NCI-H187 treated with DMSO at 0.1 percent for 48 hours (cell line): ENCODE measurements at places on chromosomes 13 and 19.
A peak's percentile ranks its signal among the peaks of the same experiment; 100 is the strongest.

GRCh38 chr13:46229251-46229650, 17.5 kb downstream of the LRRC63 start:
- DNase-seq, result no peak

- DNase-seq, result no peak
Observed at GRCh38 chr19:29337029-29337428, 124.1 kb upstream of the UQCRFS1 start.

GRCh38 chr13:37109051-37109678, 3.7 kb upstream of the CSNK1A1L start:
- DNase-seq, result no peak

- no peak for DNase-seq
Observed at GRCh38 chr19:6354098-6354674, 7.1 kb upstream of the CLPP start.

- peak; percentile 94 for DNase-seq
Observed at GRCh38 chr19:46697204-46697960, 19.5 kb downstream of the PRKD2 start.

DNA sequence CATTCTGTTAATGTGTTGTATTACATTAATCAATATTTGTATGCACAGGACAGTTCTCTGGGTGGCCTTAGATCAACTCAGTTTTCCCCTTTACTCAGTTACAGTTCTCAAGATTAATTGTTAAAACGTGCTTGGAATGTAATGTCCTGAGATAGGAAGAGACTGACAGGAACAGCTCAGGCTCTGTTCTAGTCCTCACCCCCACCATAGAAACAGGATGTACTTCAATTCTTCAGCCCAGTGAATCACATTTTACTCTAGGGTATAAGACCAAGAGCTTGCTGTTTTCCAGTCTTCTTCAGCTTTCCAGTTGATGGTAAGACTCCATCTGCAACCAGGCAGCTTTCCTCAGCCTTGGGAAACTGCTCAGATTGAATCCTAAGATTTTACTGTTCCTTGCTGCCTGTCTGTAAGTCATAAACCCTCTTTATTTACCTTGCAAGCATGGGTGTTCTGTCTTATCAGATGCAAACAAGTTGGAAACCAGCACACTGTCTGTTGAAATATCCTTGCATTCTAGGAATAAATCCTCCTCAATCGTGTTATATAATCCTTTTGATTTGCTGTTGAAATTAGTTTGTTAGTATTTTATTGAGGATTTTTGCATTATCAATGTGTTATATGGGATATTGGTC, 836.9 kb upstream of the PCDH9 start:
- no peak for DNase-seq

- no peak for DNase-seq
Observed at GRCh38 chr19:2629491-2630351, 72.8 kb downstream of the GNG7 start.

GRCh38 chr13:64633948-64634347, 2596.2 kb downstream of the PCDH9 start:
- DNase-seq, result no peak

- no peak for DNase-seq
Observed at GRCh38 chr13:85492283-85492682, 306.9 kb downstream of the SLITRK6 start.

DNA sequence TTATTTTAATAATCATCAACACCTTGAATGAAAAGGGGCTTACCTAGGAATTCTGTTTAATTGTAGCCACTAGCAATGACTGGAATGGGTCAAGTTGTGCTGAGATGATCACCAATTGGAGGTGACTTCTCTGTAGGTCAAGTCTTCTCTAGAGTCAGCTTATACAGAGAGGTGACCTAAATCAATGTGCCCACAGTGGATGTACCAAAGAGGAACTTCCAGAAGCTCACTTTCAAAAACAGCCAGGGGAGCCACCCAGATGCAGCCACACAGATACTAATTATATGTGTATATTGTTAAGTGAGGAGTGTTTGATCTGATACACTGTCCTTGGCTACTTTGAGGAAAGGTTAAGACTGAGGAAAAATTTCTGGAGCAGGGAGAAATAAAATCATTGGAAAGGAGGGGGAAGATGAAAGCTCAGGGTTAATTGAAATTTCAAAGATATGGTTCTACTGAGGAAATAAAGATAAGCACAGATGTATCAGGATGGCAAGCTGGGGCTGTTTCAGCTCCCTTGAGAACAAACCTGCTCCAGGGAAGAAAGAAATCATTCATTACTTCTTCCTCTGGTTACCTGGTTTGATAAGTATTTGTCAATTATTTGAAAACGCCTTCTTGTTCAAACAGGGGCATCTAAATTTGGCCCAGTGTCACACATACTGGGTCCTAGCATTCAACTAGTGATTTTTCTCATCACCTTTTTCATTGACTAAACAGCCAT, 5.1 kb downstream of the GPR183 start:
- DNase-seq, result no peak

GRCh38 chr19:11984986-11985385, 20.1 kb downstream of the ZNF763 start:
- DNase-seq, result no peak

DNA sequence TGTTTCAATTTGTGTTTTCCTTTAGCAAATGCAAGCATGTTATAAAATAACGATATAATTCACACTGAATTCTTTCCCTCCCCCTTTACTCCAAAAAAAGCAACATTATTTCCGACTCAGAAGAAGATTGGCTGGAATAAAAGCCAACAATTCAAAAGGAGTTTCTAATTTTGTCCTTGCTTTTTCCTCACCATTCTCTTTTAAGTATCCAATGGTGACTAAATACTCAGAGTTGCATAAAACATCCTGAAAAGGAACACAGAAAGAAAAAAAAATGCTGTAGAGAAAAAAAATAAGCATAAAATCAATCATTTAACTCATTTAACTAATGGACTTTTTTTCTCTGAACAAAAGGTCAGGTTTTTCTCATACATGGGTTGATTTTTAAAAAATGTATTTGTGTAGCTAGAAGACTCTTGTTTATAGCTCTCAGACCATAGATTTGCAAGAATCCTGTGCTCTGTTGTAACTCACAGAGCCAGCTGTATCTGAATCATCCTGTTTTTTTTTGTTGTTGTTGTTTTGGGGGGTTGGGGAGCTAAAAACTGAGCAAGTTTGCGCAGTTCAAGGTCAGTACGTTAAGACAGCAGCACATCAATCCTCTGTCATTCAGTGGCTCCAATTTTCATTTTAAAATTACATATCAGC, 108.1 kb downstream of the PCDH17 start:
- DNase-seq, result no peak

DNA sequence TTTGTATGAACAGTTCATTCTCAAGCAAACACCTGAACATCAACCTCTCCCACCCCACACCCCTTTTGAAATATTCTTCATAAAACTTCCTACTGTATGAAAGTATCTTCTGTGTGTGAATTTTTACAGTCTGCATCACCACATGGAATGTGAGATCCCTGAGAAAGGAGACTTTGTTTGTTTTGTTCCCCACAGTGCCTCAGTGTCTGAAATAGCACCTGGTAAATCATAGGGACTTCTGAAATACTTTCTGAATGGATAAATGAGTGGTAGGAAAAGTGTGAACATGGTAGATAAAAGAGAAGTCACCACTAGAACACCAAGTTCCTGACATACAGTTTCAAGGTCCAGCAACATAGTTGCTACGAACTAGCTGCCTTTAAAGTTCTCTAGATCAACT, 1071.2 kb downstream of the EFNB2 start:
- no peak for DNase-seq

DNA sequence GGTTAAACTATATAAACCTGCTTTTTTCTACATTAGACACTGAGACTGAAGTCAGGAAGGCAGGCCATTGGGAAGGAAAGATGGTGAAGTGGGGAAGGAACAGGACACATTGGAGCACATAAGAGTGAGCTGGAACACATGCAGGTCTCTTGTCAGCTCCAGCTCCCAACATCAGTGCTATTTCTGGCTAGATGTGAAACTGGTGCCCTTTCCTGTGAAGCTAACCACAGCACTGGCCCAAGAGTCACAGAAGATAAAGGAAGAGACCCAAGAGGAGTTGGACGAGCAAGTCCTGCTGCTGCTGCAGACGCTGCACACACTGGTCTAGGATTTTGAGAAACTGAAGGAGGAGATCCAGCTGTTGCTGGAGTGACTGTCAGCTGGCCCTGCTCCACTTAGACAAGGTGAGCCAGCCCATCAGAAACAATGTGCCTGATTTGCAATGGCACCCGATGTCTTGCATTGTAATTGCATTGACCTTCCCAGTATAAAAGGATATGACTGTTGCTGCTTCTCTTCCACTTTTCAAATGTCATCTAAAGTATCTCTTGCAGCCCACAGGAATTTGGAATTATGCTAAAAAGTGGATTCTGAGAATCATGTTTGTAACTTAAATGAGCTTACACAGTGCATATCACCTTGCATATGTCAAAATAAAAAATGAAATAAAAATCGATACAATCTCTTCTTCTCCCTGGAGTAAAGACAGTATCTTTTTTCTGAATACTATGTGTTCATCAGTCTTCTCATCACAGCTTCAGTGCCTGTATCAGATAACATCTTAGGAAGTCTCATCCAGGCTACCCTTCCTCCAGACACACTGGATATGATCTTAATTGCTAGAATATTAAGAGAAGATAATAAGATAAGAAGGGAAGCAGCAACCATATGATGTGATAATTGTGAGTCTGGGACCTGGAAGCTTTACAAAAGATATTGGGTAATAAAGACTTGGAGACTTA, 230.7 kb upstream of the SPRY2 start:
- DNase-seq, result no peak

GRCh38 chr13:110824702-110825300, 90.1 kb downstream of the ANKRD10 start:
- DNase-seq, result no peak

- no peak for DNase-seq
Observed at GRCh38 chr13:22243469-22244163, 572.7 kb downstream of the FGF9 start.

GRCh38 chr19:41321600-41322270, 11.8 kb downstream of the CCDC97 start:
- no peak for DNase-seq

DNA sequence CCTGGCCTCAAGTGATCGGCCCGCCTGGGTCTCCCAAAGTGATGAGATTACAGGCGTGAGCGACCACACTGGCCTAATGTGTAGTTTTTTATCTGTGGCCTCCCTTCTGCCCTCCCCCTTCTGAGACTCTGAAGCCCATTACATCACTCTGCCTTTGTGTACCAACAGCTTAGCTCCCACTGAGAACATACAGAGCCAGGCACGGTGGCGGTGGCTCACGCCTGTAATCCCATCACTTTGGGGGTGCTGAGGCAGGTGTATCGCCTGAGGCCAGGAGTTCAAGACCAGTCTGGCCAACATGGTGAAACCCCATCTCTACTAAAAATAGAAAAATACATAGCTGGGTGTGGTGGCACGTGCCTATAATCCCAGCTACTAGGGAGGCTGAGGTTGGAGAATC, 12.6 kb downstream of the NCR1 start:
- no peak for DNase-seq

GRCh38 chr13:43797869-43798268, 11.1 kb upstream of the ENOX1 start:
- no peak for DNase-seq

DNA sequence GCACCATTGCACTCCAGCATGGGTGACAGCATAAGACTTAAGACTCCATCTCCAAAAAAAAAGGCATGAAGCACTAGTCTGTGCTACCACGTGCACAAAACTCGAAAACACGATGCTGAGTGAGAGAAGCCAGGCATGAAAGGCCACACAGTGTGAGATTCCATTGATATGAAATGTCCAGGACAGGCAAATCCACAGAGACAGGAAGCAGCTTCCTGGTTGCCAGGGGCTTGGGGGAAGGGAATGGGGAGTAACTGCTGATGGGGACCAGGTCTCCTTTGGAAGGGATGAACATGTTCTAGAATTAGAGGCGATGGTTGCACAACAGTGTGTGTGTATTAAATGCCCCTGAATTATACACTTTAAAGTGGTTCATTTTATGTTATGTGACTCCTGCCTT, 15.9 kb upstream of the JUND start:
- no peak for DNase-seq

GRCh38 chr19:36916991-36917390, 859 bp downstream of the ZNF568 start:
- DNase-seq, result no peak

DNA sequence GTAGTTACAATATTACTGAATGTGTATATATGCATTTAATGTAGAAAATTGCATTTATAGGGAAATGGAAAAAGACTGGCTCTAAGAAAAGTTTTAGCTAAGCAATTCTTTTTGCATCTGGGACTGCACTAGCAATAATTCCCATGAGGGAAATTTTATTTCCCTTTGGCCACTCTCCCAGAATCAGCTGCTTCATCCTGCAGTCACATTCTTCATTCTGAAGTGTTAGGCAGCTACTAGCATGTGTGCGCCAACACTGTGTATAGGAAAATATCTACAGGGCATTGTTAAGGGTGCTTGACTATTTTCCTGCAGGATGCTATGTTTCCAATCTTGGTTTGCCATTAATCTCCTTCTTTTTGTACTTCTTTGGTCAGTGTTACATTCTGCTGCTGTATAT, 312.8 kb upstream of the PCDH20 start:
- no peak for DNase-seq

DNA sequence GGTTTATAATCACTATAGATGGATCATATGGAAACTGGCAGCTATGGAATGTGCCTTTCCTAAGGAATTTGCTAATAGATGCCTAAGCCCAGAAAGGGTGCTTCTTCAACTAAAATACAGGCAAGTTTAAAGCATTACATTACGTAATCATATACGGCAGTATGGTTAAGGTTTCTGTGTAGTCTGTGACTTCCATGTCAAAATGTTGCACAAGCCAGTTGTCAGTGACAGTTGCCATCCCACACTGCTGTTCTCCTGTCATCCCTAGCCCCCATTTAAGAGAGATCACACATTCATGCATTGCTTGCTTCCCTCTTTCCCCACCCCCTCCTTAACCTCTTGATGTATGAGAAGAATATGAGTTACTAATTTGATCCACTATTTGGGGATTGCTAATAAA, 47.3 kb downstream of the BRCA2 start:
- DNase-seq, result no peak

- no peak for DNase-seq
Observed at GRCh38 chr13:24683351-24683750, 3.1 kb downstream of the ATP12A start.

DNA sequence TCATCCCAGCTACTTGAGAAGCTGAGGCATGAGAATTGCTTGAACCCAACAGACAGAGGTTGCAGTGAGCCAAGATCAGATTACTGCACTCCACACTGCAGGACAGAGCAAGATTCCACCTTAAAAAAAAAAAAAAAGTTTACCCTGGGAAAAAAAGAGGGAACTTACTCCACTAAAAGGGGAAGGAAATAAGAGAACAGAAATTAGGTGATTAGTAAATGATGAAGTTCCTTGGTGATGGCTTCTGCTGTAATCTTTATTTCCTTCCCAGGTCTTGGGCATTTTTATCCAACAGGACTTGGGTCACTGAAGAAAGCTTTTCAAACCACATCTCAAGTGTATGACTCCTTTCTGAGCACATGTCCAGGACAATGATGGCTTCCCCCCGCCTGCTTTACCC, 9.3 kb downstream of the ZNF780A start:
- no peak for DNase-seq

GRCh38 chr19:38524369-38524768, 90.9 kb downstream of the RYR1 start:
- DNase-seq, result no peak

- DNase-seq, result no peak
Observed at GRCh38 chr13:30153545-30154426, 153.6 kb downstream of the KATNAL1 start.
